ENCODE measurements at places on chromosomes 2 and 18.

DNA sequence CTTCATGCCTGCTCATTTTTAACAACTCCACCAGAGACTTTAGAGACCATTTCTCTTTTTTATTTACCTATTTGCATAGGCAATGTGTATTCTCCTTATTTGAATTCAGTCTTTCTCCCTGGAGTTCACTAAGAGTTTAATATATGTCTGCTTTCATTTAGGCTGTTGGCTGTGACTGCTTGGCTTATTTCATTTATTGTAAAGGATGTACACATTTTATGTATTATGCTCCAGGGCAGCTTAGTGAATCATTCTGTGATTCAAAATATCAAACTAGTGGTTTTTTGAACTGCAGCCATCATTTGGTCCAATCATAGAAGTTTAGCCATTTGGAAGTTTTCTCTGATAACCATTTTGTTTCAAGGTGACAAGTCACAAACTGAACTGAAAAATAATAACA, 229.6 kb downstream of the LPIN1 start:
- no peak for DNase-seq

DNA sequence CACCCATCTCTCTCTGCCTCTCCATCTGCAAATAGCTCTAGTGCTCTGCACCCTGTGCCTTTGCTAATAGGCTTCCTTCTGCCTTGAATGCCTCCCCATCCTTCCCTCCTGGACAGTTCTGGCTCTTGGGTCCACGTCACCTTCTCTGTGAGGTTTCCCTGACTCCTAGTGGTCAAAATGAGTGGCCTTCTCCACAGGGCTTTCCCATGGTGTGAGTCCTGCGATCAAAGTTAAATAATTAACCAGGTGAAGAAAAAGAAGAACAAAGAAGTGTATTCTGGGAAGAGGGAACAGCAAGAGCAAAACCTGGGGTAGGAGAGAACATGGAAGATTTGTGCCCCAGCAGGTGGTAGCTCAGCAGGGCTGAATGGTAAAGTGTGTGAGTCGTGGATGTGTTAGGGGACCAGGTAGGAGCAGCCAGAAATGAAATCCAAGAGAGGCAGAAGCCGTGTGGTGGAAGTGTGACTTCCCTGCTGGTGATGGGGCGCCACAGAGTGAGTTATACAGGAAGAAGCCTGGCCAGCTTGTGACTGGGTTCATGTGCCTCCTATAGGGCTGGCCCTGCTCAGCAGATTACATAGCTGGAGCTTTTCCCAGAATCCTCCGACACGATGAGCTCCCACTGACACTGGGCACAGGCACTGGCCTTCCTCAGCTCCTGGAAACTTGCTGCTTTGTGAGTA, 93.8 kb upstream of the LDAH start:
- no peak for DNase-seq

- DNase-seq, result peak; percentile 30
Measured at GRCh38 chr18:58541789-58542425, 87.0 kb downstream of the ALPK2 start.

DNA sequence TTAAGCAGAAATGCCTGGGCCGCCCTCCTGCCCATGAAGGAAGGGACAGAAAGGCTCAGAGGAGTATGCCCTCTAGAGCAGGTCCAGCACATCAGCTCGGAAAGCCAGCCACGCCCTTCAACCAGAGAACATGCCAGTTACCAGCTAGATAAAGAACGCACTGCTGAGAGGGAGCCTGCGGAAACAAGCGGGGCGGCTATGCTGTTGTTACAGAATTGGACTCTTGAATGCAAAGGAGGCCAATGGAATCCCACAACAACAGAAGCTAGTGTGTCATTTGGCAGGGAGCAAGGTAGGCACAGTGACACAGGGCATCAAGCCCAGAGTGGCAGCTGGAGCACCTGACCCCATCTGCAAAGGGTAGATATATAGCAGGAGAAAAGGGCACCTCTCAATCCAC, 242.9 kb upstream of the ID2 start:
- no peak for DNase-seq

DNA sequence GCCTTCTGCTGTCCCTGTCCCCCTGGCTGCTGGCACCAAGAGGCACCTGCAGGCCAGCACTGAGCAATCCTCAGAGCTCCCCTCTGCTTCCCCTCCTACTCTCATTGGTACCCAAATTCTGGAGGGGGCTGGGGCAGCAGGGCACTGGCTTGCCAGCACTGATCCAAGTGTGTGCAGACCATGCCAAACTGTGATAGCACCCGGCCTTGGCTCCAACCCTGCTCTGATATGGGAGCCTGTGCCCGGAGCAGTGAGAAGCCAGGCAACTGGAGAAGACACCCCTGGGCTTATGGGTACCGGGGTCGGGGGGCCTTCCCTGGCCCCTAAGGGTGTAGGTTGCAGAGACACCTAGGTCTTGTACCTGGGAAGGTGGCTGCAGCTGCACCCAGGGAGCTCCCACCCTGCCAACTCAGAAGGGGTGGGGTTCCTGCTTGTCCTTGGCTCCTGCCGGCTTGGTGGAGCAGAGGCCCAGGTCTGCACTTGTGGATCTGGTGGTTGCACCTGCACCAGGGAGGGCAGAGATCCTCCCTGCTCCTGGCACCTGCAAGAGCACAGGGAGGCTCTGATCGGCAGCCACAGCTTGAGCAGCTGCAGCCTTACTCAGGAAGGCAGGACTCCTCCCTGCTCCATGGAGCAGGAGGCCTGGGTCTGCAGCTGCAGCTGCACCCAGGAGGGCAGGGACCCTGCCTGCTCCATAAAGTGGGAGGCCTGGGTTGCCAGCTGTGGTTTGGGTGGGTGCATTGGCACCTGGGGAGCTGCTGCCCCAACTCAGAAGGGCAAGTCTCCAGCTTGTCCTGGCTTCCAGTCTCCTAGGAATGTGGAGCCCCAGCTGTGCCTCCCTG, 96.3 kb downstream of the BCL2L11 start:
- DNase-seq, result no peak

DNA sequence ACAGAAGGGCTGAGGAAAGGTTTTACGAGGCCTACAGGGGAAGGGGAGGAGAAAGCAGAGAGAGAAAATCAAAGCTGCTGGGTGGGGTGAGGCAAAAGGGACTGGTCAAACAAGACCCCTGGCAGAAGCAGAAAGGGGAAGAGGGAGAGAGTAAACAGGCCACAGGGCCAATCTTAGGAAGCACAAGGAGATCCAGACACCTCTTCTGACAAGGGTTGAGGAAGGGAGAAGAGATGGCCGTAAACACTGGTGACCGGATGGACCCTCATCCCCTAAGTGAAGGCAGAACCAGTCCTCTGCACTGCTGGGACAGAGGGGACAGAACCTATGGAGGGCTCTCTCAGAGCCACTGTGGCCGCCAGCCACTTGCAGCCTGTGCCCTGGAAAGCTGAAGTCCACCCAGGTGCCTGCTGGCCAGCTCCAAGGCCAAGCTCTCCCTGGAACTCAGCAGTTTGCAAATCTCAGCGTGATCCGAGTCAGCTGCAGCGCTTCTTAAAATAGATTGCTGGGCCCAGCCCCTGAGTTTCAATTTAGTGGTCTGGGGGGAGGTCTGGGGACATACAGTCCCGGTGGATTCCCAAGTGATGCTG, 108.8 kb downstream of the TMEM163 start:
- no peak for DNase-seq

- DNase-seq, result peak; percentile 59
Measured at GRCh38 chr2:105873721-105874120, 129.0 kb downstream of the NCK2 start.

- no peak for DNase-seq
Measured at GRCh38 chr2:223832241-223832903, 5.0 kb downstream of the AP1S3 start.

- DNase-seq, result no peak
Measured at GRCh38 chr18:30556112-30556511, 486.4 kb downstream of the DSC3 start.

DNA sequence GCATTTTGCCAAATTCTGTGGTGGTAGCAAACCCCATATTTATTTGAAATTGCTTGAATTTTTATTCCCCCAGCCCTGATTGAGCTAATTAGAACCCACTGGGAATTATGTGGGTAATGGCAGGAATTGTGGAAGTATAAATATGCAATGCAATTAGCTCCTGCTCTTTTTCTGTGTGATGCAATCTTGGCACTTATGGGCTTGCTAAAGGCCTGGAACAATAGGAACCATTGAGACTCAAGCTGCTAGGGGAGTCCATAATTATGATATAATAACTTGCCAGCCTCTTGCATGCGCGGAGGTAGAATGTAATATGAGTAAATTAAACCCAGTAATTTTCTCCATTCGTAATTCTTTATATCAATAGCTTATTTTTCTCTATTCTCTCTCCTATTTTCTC, 267.6 kb upstream of the THSD7B start:
- DNase-seq, result no peak

- no peak for DNase-seq
Measured at GRCh38 chr18:29377346-29377745, 1200.4 kb upstream of the CDH2 start.

DNA sequence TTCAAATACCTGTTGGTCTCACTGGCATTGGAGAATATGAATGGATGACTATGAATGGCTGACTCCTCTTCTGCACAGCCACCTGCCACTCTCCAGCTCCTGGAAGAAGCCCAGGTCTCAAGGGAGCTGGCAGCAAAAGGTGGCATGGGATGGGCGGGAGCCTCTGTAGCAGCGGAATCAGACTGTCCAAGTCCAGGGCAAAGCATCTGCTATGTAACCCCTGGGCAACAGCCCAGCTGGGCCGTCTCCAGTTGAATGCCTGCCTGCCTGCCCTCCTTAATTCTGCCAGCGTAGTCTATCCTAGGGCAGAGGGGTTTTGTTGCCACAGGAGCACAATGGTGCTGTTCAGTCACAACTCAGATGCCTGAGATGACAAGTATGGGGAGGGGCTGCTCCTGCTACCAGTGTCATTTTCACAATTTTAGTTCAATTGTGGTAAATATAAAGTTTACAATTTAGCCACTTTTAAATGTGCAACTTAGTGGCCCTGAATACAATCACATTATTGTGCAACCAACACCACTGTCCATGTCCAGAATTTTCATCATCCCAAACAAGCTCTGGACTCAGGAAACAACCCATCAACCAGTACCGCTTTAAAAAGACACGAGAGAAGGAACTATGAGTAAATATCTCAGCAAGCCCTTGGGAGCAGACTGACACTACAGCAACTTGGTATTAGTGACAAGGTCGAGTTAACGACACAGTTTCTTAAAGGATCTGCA, 115.2 kb downstream of the MYO5B start:
- DNase-seq, result no peak

DNA sequence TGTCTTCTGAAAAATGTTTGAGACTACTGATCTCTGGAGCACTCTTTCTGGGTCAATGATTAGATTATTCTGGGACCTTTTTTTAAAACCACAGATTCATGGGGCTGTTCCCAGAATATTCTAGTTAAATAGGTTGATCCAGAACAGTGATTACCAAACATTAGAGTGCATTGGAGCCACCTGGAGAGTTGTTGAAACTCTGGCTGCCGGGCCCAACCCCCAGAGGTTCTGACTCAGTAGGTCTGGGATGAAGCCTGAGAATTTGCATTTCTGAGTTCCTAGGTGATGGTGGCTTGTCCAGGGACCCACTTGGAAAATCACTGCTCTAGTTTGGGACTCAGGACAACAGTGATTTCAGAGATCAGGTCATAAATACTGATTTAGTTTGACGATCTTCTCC, 197.3 kb downstream of the PTPRM start:
- no peak for DNase-seq

DNA sequence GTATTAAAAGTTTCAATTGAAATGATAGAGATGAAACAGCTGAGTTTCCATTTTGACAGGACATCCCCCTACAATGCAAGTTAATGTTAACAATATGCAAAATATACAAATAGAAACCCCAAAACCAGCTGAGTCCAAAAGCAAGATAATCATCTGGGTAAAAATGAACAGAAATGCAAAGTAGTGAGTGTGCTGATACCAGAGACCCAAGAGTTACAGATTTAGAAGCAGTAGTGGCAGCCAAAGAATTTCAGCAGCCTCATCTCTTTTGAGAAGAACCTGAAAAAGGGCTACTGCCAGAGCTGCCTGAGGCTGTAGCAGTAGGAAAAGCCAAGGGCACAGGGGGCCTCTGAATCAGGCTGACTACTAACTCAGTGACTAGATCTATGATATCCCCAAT, 82.6 kb downstream of the THADA start:
- DNase-seq, result no peak

DNA sequence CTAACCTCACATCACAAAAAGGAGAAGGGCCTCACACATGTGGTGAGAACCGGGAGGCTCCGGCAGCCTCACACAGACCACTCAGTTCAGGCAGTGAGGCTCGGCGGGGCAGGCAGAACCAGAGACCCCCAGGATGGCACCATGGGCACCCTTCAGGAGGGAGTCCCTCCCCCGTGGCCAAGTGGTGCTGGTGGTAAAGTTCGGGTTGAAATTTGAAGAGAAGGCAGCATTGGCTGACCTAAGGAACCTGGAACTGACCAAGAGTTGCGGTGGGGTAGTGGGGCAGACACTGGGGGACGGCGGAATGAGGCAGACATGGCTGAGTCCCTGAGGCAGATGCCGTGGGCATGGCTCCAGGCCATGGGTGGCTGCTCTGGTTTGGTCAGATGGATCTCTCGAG, 239.3 kb upstream of the MYT1L start:
- DNase-seq, result no peak

GRCh38 chr2:4020649-4021048, 317.3 kb downstream of the DCDC2C start:
- no peak for DNase-seq

- no peak for DNase-seq
Measured at GRCh38 chr18:13103366-13103765, 112.2 kb downstream of the CEP192 start.

- no peak for DNase-seq
Measured at GRCh38 chr18:56001576-56001975, 413.6 kb upstream of the TCF4 start.

DNA sequence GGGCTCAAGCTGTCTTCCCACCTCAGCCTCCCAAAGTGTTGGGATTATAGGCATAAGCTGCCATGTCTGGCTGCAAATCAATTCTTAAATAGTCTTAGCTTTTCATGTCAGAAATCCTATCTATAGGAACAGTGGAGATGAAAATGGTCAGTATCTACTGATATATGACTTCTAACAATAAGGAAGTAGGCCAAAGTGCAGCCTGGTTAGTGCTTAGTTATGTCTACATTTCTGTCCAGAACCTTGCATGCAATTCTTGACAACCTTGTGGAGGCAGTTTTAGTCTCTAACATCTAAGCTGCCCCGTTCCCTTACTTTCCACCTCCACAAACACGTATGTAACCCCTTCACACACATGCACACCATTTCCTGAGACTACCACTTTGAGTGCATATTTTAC, 169.2 kb upstream of the SPATS2L start:
- no peak for DNase-seq

Data from stimulated activated CD8-positive, alpha-beta memory T cell treated with anti-CD3 and anti-CD28 coated beads, Interleukin-15, amount 100 ng/mL, for 4 hours (primary cell).